Inflammatory macrophage treated with lipopolysaccharide for 1 hour (primary cell): ENCODE measurements at places on chromosomes 13 and 19.
A peak's percentile ranks its signal among the peaks of the same experiment; 100 is the strongest.

- DNase-seq: peak; percentile 17
Measured at GRCh38 chr13:44792096-44792495, 197.2 kb downstream of the NUFIP1 start.

GRCh38 chr13:112725346-112726015, 35.6 kb downstream of the ATP11A start:
- no peak for DNase-seq

- DNase-seq: peak; percentile 69
Measured at GRCh38 chr19:45558399-45558878, 26.2 kb downstream of the OPA3 start.

- no peak for DNase-seq
Measured at GRCh38 chr13:106418556-106418955, 116.9 kb downstream of the EFNB2 start.

GRCh38 chr19:810077-810855, 11.5 kb downstream of the PLPPR3 start:
- DNase-seq: no peak

- no peak for DNase-seq
Measured at GRCh38 chr19:54558339-54558738, 15.3 kb upstream of the LILRA2 start.

DNA sequence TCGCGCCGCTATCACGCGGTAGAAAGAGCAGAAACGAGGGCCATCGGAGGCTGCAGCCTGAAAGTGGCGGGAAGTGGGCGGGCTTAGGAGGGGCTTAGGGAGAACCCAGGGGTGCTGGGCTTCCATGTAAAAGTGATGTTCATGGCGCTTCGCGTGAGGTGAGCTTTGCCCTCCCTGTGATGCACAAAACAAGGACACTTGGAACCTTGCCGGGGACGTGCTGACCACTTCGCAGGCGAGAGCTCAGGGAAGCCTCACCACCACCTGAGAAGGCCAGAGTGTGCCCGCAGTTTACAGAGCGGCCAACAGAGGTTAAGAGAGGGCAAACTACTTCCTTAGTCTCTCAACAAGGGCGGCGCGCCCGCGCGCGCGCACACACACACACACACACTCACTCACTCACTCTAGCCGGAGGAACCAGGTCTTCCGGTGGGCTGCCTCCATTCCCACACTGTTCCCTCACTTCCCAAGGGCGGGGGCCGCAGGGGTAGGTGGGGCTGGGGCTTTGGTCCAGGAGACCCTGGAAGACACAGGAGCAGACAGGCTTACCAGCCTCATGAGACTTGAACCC, 651 bp downstream of the GAPDHS start:
- DNase-seq: peak; percentile 15

DNA sequence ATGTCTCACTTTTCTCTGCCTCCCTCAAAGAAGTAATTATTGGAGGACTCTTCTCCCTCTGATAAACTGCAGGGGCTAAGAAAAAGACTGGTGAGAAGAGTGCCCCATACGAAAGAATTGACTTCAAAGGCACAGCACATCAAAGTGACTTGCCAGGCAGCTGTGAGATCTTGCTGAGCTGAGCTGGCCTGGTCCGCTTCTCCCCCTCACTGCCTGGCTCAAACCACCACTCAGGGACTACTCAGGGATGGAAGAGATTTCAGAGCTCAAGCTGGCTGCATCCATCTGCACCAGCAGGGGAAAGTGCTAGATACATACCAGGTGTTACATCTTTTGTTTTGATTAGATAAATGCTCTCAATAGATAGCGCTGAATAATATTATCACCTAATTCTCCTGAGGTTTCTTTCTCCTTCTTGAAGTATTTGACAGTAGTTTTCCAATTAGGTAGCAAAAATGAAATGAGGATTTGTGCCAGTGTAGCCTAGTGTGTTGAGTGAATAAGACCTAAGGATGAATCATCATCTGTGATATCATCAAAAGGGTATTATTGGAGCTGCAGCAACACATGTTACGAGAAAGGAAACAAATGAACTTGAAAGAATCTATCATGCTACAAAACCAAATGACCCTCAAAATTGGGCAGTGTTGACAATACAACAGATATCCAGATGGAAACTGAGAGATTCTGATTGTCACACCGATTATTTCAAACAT, 379.8 kb downstream of the TBC1D4 start:
- DNase-seq: no peak

GRCh38 chr19:7373862-7374261, 25.1 kb downstream of the ARHGEF18 start:
- DNase-seq: no peak

DNA sequence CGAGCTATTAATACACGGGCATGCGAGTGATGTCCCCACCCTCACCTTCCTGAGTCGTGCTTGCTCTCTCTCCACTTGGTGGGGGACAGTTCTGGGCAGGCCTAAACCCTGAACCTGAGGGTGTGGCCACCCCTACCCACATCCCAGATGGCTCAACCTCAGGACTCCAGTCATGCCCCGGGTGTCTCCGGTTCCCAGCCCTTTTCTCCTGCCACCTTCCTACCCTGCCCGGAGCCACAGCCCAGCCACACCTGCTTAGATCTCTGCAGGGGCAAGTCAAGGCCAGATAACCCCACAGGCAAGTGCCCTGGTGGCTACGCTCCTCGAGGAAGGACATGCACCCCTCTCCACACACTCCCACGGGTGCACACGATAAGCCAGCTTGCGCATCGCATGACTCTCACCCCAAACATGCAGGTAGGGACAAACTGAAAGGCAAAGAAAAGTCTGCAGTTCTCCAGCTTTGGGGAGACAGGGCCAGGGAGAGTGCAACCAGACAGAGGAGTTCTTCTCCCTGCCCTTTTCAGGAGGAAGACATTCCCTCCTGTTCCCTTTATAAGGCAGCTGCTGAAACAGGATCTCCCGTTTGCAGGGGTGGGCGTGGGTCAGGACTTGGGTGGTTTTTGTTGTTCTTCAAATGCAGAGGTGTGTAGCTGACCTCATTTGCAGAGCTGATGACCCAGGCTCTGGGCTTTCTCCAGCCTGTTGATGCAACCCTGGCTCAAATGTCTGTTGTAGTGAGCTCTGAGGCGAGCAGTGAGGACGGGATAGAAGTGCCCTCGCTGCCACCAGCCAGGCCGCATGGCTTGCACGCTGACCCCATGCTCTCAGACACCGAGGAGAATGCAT, 88.6 kb downstream of the DPF1 start:
- DNase-seq: peak; percentile 11

GRCh38 chr19:34794066-34794960, 21.3 kb upstream of the ZNF599 start:
- DNase-seq: no peak

GRCh38 chr19:43286096-43286495, 16.8 kb upstream of the PSG9 start:
- DNase-seq: no peak

DNA sequence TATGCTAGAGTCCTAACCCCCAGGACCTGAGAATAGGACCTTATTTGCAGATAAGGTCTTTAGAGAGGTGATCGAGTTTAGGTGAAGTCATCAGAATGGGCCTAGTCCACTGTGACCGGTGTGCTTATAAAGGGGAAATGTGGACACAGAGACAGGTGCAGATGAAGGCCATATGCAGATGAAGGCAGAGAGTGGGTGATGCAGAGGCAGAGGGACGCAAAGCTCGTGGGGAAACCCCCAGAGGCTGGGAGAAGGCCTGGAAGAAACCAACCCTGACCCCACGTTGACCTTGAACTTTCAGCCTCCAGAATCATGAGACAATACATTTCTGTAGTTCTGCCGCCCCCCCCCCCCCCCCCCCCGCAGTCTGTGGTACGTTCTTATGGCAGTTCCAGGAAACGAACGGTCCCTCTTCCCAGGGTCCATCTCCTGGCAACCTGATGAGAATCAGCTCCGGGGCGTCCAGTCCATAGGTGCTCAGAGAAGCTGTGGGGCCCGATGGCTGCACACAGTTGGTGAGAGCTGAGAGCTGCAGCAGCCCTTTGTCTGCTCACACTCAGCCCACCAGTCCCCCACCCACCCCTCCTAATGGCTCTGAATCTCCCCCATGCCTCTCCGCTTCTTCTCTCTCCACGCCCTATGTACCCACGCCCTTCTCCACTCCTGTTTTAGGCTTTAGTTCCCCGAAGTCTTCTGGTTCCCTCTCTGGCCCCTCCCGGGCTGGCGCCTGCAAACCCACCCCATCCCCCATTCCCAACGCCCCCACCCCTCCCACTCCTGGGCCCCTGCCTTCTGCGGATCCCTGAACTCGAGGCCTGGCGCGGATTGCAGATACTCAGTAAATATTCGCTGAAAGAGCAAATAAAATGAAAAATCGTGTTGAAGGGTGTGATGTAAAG, 218.3 kb upstream of the MAB21L1 start:
- no peak for DNase-seq

DNA sequence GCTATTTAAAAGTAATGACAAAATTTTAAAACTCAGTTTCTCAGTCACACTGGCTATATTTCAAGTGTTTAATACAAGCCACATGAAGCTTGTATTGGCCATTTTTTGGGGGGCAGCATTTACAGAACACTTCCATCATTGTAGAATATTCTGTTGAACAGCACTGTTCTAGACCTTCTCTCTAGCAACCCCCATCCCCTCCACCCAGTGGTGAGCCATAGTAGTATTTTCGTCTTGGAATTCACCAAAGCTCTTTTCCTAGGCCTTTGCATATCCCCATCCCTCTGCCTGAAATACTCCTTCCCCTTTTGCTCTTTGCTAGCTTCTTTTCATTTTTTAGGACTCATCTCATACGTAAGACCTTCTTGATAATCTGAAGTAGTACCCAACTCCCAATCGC, 99.5 kb downstream of the ZC3H13 start:
- no peak for DNase-seq

GRCh38 chr19:44668985-44669764, 2.1 kb upstream of the CEACAM19 start:
- DNase-seq: no peak

- DNase-seq: no peak
Measured at GRCh38 chr13:95463531-95463930, 89.0 kb upstream of the CLDN10 start.

DNA sequence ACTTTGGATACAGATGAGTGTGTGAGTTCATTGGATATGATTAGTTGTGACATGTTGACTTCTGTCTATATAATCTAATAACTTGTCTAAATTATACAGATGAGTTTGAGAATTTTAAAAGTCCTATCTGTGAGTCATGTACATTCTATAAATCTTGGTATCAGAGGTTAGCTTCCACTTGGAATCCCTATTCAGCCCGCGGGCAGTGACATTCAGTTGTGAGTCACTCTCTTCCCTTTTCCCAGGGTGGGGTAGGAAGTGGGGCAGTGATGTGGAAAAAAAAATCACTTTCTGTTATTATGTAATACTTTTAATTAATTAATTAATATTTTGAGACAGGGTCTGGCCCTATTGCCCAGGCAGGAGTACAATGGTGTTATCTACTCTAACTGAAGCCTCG, 33.0 kb upstream of the ZNF808 start:
- no peak for DNase-seq

GRCh38 chr19:44552324-44552723, 22.8 kb upstream of the CEACAM20 start:
- peak; percentile 39 for DNase-seq

GRCh38 chr13:42524487-42525034, 49.4 kb upstream of the TNFSF11 start:
- no peak for DNase-seq

DNA sequence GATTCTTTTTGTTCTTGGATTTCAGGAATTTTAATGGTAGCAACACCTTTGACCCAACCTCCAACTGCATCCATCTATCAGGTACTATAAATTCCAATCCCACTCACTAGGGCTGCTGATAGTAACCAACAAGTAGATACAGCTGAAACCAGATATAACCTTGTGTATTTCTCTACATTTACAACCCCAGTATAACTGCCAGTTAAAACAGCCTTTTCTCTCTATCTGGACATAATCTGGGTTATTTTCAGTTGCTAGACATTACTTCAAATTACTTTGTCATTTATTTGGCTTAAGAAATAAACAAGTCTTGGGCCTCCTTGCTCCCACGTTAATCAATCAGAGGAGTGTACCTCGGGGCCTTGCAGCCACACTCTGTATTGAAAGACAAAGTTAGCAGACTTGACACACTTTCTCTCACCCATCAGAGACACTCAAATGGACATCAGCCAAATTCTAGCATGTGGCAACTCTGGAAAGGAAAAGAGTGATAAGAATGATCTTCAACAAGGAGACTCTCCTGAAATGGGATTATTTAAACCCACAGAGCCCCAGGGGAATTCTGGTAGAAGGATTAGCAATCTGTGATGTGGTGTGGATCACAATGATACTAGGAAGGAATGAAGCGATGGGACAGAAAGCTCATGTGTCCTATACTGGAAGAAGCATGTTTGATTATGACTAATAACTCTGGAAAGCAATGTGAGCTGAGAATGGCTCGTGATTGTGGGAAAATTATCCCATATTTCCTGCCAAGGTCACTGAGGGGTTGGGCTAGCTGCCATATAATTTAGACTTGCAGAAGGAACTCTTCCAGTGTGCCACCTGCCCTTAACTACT, 157.5 kb downstream of the FLT1 start:
- DNase-seq: no peak

DNA sequence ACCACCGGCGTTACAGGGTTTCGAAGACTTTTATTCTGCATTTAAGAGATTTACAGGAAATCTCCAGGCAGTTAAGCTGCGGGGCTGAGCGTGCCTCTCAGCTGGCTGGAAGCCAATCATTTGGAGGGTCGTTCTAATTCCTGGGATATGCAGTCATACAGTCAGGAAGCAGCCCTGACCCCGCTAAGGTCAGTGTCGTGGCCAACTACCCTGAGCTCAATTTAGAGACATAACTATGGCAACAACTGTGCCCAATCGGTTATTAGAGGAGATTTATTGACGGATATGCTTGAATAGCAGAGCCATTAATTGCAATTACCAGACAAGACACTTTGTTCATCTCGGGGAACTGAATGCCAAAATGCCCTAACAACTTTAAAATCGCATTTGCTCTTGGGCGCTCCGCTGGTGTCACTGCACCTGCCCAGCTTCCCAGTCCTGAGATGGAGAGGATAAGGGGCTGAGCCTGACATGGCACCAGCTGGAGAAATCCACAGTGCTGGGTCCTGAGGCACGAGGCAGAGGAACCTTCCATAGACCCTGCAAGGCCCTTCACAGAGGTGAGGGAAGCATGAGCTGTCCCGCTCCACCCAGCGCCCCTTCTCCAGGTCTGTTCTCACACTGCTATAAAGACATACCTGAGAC, 15.1 kb upstream of the ZNF507 start:
- no peak for DNase-seq

GRCh38 chr19:4302243-4302640, at the start of gene TMIGD2:
Gene TMIGD2, minus strand, starts transcription at chr19:4302389. Its CDS starts 4 bp downstream, at chr19:4302385.
- DNase-seq: no peak

GRCh38 chr19:43505941-43506340, 1.4 kb upstream of the PHLDB3 start:
- DNase-seq: no peak

- DNase-seq: peak; percentile 99
Measured at GRCh38 chr19:58572818-58573657, at the start of gene MZF1. Gene MZF1, minus strand, starts transcription at chr19:58573335. Its CDS starts 1,946 bp downstream, at chr19:58571389.

- no peak for DNase-seq
Measured at GRCh38 chr13:51266642-51267041, 44.4 kb downstream of the FAM124A start.

DNA sequence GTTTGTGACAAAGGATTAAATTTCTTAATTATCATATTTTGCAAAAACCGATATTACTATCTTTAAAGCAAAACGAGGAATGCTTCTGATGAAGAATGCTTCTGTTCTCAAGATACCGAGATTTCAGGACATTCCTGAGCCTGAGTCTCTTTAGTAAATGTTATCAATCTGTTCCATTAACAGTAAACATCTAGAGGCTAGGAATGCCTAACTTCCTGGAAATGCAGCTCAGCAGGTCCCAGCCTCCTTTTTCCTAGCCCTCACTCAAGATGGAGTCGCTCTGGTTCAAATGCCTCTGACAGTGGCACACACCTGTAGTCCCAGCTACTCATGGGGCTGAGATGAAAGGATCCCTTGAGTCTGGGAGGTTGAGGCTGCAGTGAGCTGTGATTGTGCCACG, 2.4 kb upstream of the IFNL4 start:
- no peak for DNase-seq
